Activated naive CD4-positive, alpha-beta T cell treated with anti-CD3 and anti-CD28 coated beads, Interleukin-2, amount 50 U/mL, for 16 hours (primary cell): ENCODE measurements at places on chromosomes 2 and 18.

GRCh38 chr2:237096911-237097310 lies 11.2 kb downstream of the COPS8 start:
- DNase-seq = no peak

DNA sequence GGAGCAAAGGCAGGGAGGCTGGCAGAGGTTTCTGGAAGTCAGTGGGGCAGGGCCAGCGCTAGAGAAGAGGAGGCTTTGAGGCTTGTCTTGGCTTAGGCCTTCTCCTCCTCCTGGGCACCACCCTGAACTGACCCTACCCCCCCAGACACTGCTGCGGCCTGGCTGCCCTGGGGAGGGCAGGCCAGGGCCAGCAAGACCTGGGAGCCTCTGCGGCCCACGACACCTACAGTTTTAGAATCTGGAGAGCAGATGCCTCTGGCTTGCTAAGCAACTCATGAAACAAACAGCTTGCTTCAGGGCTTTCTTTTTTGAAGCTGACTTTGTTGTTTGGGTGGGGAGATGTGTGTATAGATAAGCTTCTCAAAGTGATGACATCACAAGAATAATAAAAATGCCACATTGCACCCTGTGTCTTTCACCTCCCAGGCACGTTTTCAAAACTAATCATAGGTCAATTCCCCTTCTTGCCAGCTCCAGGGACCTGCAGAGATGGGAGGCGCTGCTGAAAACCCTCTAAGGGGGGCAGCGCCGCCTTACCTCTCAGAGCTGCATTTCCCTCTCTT lies 46.2 kb upstream of the SMAD7 start:
- DNase-seq = no peak

DNA sequence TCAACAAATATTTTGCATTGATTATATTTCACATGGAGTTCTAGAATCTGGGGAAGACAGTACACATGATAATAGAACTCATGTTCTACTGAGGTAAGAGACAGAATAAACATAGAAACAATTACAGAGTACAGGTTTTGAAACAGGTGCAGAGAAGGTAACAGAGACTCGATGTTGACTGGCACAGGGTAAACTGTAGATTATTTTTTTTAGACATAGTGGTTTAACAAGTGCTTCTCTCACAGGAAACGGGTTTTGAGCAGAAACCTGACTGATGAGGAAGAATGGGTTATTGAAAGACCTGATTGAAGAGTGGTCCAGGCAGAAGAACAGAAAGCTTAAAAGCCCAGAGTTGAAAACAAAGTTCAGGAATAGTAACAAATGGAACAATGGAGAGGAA lies 1002.5 kb upstream of the FAM98A start:
- DNase-seq = no peak

GRCh38 chr2:111028720-111029119 lies 92.0 kb upstream of the BCL2L11 start:
- DNase-seq = no peak

- DNase-seq = no peak
Observed at GRCh38 chr18:22550366-22550765, 132.7 kb upstream of the CTAGE1 start.

GRCh38 chr2:25233916-25234605 lies 65.7 kb upstream of the POMC start:
- no peak for DNase-seq

DNA sequence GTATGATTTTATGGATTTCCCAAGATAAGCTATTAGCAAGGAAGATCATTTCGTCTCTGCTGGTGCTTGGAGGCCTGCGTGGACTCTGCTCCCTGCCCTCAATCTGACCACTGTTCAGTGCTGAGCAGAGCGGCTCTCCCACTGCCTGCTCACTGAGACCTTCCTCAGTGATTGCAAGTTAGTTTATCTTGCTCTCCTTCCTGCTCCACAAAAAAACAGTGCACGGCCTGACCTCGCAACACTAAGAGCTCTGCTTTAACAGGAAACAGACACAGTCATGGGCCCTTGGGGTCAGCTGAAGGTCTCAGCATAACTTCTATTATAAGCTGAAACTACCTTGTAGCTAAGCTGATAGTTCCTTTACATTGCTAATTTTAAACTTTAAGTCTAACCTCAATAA lies 53.1 kb downstream of the PRELID3A start:
- no peak for DNase-seq

DNA sequence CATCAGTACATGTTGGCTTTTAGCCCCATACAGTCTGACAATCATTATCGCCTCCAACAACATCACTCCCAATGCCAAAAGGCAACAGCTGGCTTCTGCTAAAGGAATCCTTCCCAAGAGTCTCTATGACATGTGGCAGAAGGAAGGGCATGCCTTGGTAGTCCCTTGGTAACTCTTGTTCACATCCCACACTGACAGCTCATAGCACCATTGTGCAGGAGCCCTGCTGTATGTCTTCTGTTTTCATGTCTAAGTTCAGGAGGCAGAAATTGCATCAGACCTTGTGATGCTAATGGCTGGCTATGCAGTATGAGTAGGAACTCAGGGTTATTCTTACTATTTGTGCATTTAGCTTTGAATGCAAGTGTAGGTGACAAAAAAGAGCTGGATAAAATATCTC lies 392.1 kb downstream of the PTH2R start:
- DNase-seq = no peak

- DNase-seq = no peak
Observed at GRCh38 chr2:33291278-33292013, 185.0 kb upstream of the RASGRP3 start.

GRCh38 chr2:88179228-88179679 lies 9.1 kb downstream of the THNSL2 start:
- no peak for DNase-seq

- DNase-seq = no peak
Observed at GRCh38 chr2:19902216-19902740, 495 bp upstream of the TTC32 start.

DNA sequence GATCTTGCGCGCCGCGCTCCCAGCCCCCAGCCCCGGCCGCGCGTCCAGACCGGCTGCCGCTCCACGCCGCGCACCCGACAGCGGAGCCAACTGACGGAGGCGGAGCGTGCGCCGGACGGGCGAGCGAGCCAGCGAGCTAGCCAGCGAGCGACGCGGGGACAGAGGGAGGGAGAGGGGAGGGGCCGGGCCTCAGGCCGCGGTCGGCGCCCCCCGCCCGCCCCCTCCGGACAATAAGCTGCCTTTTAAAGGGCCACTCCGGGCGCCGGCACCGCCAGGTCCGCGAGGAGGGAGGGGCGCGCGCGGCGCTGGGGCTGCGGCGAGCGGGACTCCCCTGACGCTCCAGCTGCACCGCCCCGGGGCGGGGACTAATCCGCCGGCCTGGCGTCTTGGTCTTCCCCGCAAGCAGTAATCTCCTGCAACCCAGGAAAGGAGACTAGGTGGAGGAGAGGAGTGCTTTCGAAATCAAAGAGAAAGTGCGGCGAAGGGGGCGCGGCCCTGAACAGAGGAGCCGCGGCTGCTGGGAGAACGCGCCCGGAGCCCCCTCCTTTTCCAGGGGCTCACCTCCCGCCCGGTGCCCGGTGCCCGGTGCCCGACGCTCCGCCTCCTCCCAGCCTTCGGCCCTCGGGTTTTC lies at the start of gene BIN1:
Gene BIN1, minus strand, starts transcription at position 164 of the 631 bp plus-strand sequence. CDS start 211 bp downstream, outside the sequence.
- peak; percentile 78 for DNase-seq

DNA sequence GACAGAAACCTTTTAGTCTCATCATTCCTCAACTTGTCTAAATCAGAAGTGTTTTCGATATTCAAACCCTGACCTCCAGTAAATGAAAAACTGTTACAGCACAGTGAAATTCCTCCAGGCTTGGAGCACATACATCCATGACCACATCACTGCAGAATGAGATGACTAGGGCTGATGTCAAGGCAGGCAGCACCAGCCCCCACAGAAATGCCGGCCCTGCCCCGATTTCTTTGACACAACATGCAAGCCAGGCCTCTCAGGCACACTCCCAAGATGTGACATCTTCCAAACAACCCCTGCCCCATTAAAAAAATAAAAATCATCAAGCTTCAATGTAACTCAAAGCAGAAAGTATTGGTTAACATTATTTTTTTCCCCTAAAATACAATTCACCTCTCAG lies 103.3 kb downstream of the CTAGE1 start:
- no peak for DNase-seq

DNA sequence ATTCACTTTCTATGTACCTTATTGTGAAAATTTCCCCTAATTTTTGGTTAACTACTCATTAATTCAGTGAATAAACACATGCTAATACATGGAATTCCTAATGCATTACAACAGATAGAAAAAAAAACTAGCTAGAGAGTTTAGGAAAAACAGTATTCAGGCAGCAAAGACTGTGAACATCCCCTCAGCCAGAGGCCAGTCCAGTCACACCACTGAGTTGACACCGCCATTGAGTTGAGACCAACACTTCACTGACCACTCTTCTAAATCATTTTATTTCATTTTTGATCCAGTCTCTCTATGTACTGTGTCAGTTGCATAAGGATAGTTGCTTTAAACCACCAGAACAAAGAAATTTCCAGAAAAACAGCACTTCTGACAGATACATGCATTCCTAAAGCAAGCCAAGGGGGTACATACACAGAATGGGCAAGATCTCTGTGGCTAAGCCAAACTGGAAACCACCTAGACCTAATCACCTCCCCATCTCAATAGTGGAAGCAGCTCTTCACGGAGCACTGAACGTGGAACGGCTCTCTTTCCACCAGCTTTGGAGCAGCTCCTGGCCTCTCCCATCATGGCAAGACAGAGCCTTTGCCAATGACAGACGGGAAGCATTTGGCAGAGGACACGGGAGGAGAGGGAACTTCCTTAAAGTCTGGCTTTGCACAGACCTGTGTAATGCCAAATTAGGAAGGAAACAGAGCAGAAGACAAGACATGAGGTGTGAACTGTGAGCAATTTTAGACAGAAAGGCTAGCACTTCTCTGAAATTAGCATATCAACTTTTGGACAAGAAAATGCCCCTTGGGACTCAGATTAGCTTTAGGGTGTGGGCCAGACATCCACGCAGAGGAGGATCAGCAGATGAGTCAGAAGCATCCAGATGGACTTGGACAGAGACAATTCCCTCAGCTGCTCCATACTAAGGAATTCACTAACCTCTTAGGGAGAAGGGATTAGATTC lies 36.4 kb downstream of the CACNB4 start:
- no peak for DNase-seq

- DNase-seq = no peak
Observed at GRCh38 chr2:127066942-127067341, 40.0 kb downstream of the BIN1 start.
